ENCODE measurements at places on chromosomes 11 and 22.
A peak's percentile ranks its signal among the peaks of the same experiment; 100 is the strongest.

DNA sequence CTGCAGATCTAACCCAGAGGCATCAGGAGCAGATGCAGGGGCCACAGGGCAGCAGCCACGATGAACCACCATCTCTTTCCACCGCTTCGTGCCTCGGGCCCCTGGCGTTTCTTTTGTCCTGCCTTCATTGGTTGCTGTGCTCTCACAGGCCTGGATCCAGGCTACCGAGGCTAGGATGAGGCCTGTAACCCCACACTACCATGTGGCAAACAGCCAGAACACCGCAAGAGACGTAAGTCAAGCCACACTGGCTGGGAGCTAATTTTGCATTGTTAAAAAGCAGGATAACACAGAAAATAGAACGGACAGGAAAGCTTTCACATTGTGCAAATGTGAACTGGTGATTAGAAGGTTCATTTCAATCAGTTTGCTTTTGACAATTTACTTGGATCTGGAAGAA is 15.7 kb upstream of the ARFGAP3 start:
- no peak for DNase-seq

- DNase-seq, result no peak
Measured at GRCh38 chr11:124745270-124745834, 5.6 kb downstream of the NRGN start.

- no peak for DNase-seq
Measured at GRCh38 chr11:121035780-121036179, 11.9 kb downstream of the TBCEL start.

DNA sequence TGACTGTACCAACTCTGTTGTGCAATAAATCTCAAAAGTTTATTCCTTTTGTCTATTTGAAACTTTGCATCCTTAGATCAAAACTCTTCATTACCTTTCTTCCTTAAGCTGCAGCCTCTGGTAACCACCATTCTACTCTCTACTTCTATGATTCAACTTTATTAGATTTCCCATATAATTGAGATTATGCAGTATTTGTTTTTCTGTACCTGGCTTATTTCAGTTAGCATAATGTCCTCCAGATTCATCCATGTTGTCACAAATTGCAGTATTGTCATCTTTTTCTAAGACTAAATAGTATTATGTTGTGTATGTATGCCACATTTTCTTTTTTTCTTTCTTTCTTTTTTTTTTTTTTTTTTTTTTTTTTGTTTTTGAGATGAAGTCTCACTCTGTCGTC is 1176.3 kb upstream of the TENM4 start:
- no peak for DNase-seq

DNA sequence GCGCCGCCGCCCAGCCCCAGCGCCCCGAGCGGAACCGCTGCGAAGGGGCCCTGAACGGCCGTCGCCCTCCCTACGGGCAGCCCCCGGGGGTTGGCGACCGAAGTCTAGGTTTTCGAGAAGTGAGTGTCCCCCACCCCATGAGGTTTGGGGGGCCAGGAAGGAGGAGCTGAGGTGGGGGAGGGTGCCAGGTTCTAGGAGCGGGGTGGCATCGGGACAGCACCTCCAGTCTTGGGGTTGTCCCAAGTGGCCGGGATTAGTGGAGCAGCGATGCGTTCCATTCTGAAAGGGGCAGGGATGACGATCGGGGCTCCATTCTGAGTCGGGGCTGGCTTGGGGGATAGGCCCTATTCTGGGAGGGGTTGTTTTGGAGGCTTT is 408 bp downstream of the PPP2R5B start:
- no peak for DNase-seq

DNA sequence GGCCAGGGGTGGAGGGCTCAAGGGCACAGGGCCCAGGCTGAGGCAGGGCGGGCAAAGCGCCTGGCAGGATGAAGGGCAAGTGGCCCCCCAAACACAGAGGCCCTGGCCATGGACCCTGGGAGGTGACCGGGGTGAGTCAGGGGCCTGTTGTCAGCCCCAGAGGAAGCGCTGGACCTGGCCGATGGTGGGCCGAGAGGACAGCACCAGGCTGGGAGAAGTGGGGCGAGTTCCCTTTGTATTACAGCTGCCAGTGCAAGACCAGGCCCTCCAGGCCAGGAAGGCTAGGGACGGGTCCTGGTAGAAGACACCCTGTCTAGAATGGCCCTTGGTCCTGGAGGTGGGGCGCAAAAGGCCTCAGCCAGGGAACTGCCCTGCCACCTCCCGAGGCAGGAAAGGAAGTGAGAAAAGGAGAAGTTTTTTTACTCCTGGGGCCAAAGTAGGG is 12.8 kb downstream of the CXCR5 start:
- DNase-seq, result no peak

- no peak for DNase-seq
Measured at GRCh38 chr22:37069319-37069718, 17.8 kb downstream of the KCTD17 start.

DNA sequence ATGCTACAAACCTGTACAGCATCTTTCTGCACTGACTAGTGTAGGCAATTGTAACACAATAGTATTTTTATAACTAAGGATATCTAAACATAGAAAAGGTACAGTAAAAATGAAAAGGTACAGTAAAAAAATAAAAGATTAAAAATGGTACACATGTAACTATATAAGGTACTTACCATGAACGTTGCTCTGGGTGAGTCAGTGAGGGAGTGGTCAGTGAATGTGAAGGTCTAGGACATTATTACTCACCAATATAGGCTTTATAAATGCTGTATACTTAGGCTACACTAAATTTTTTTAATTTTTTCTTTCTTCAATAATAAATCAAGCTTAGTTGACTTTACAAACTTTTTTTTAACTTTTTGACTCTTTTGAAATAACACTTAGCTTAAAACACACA is 59.9 kb downstream of the EIF3M start:
- no peak for DNase-seq

DNA sequence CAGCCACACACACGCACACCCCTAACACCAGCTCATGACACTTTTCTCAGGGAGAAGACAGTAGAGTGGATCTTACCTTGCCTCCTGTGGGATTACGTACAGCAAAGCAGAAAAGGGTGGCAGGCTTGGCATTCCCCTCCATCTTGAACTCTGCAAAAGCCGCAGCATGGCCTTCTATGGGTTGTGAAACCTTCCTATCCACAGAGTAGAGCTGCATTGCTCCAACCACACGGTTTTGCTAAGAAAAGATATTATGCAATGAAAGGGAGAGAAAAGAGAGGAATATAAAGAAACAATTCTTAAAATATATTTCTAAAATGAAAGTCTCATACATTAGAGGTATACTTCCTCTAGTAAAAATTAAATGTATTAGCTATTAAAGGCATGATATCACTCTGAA is 48.8 kb downstream of the CLTCL1 start:
- DNase-seq, result no peak

GRCh38 chr11:19474211-19474610 is 233.5 kb upstream of the E2F8 start:
- no peak for DNase-seq

DNA sequence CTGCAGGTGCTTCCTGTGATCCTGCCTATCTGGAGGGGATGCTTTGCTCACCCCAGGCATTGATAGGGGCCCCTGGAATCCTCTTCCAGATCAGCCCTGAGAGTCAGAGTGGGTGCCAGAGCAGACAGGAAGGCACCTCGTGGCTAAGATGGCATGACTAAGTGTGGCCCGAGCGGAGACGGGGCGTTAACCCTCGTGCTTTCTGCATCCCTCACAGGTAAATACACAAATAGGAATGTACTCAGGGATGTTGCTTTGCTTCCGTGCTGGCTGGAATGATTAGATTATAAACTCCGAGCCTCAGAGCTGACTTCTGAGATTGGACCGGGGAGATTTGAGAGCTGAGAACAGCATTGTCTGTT is 312.7 kb upstream of the B3GAT1 start:
- no peak for DNase-seq

DNA sequence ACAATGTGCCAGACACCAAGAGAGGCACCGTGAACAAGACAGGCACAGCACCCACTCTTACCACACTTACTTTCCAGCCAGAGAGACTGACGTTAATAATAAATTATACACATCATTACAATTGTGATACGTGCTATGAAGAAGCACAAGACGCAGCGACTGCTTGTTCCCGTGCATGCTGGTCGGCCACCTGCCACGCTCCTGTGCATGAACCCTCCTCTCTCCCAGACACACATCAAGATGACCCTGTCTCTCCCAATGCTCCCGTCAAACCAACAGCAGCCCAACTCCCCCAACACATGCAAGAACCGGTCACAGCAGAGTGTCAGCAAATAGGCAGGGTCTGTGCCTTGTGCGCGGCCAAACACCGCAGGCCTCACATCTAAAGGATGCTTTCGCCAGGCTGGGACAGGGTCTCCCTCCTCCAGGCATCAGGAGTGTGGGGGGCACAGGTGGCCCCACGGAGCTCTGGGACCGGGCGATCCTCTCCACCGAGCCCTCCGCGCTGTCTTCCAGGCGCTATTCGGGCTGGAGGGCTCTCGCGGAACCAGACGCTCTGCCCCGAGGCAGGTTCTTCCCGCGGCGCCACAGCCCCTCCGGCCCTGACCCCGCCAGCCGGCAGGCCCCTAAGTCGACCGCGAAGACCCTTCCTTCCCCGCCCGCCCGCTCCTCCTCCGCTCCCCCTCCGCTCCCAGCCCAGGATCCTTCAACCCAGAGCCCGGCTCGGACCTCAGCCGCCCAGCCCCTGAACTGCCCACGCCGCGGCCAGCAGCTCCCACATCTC is 533 bp downstream of the SERGEF start:
- DNase-seq, result peak; percentile 45

DNA sequence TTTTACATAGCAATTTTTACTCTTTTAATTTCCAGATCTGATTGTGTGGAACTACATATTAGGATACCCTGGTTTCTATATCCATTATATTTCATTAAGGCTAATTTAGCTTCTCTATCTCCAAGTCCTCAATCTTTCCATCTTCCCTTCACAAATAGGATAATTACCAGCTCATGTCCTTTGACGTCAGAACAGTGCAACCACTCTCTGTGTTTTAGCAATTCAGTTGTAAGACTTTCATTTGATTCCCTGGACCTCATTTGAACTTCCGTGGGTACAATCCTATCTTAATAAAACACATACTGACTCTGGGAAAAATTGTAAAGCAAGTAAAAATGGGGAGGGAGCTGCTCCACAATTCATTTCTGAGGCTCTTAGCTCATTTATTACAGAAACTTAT is 52.8 kb downstream of the FAM76B start:
- no peak for DNase-seq

DNA sequence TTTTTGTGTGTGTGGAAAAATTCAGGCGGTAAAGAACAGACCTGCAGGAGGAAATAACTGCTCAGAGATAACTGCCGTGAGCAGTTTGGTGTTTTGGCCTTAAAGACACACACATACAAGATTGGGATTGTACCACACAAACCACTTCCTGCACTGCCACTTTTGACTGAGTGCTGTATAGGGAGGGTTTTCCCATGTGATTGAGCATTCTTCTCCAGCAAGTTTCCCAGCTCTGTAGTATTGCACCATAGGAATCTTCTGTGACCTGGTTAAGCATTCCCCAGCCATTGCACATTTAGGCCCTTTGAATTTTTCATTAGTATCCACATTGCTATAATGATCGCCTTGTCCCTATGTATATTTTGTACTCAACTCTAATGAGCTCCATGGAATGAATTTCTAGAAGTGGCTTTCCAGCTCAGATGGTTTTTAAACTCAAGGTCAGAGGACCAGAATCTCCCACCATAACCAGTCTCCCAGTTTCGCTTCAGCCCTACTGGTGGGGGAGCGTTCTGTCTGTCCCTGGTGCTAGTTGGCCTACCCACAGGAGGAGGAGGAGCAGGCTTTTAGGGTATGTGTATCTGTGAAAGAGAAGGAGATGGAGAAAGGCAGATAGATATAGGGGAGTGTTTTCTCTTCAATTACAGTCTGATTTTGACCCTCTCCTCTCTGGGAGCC is 9.3 kb downstream of the CD82 start:
- no peak for DNase-seq

DNA sequence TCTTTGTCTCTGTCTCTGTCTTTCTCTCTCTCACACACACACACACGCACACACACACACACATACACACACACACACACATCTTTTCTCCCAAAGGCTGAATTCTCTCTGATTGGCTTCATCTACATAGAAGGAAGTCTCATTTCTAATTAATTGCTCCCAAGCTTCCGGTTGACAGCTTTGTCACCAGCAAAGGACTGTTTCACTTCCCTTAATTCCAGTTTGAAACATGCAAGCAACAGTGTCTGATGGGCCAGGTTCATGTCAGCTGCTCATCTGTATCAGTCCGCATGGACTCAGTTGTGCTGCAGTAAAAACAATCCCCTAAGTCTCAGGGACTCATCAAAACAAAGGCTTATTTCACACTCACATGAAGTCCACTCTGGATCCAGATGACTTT is 16.2 kb upstream of the PVALB start:
- DNase-seq, result no peak

GRCh38 chr22:28440592-28441390 is 238.8 kb downstream of the TTC28 start:
- no peak for DNase-seq

GRCh38 chr22:30460147-30460546 is 11.7 kb downstream of the SEC14L3 start:
- no peak for DNase-seq

- no peak for DNase-seq
Measured at GRCh38 chr22:40157330-40157945, 20.3 kb upstream of the TNRC6B start.

GRCh38 chr11:62547691-62548281 is 1.2 kb upstream of the AHNAK start:
- DNase-seq, result no peak

- DNase-seq, result no peak
Measured at GRCh38 chr11:73013021-73013420, 129.1 kb downstream of the FCHSD2 start.

GRCh38 chr11:132586801-132587200 is 945.5 kb downstream of the OPCML start:
- no peak for DNase-seq

DNA sequence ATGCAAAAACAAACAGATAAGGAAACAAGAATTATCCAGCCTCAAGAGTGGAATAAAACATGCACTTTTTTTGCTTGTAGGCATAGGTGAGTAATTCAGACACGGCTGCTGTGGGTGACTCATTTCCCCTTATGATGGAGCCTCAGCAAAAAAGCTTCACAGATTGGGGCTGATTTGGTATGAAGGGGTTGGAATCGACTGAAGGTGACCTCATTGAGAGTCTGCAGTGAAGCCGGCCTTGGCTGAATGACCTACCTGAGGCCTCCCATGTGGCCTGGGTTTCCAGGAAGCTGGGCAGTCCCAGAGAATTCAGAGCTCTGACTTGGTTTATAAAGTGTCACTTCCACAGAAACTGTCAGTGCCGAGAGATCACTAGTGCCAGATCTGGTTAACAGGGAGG is 34.2 kb upstream of the VPREB1 start:
- no peak for DNase-seq

All from hippocampal formation (tissue), 2 donors.